ENCODE measurements at places on chromosomes 3 and 15.

DNA sequence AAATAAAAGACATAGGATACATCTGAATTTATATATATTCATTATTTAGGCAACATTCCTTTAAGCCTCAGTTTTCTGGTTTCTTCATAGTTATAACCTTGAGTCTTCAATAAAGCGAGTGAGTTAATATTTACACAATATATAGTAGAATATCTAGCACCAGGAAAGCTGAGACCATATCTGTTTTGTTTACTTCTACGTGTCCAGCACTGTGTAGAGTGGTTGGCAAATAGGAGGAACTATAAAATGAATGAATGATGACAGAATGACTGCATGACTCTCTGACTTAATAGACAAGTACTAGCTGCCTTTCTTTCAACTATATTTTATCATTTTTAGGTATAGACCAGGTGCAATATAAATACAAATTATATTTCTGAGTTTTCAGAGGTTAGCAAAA, 197.8 kb upstream of the RBMS3 start:
- no peak for ATAC-seq

- no peak for ATAC-seq
These were observed 3.1 kb downstream of the HHATL start for GRCh38 chr3:42699511-42699971.

DNA sequence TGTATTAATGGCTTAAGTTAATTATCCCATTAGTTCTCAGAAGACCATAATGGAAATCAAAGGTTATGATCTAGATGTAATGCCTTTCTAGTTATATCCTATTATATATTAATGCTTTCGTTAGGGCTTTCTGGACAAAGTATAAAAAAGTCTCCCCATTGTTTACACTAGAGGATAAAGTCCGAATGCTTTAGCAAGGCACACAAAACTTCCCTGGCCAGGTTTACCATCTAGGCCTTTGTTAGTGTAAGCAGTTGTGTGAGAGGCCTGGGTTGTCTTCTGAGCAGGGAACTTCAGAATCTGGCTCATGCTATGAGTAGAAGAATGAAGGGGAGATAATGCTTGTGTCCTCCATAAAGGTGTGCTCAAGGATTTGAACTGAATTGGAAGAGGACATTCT, 106.3 kb upstream of the MEIS2 start:
- ATAC-seq = no peak

DNA sequence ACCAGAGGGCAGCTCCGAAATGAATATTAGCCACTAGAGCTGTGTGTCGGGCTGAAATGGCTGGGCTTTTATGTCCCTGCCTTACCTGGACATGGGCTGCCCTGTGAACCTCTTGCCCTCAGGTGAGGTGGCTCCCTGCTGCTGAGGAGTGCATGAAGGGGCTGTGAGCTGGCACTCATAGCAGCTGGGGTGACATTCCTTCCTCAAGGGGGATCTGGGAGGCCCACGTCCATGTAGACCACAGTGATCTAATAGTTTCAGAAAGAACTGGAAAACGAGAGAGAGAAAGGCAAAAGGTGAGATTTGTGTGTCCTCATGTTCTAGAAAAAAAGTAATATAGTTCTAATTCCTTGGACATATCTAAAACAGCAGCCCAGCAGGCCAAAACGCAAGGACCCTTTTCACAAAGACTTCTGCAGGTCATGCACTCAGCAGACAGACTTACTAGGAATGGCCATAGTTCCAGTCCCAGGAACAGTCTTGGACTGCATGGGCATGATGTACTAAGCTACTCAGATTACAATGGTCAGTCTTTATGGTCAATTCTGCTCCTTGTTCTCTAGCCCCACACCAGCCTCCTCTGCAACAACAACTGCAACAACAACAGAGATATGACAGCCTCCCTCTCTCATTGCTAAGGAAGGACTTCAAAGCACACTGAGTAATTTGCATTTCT, 10.8 kb upstream of the SLC24A5 start:
- no peak for ATAC-seq

All from gastroesophageal sphincter (tissue), 4 donors.